Testis (tissue), 5 donors: ENCODE measurements at places on chromosomes 4 and X. TPM values are rescaled to one million over a fixed set of nuclear protein-coding genes. Genes with fewer than 3 reads are reported as not detected.

DNA sequence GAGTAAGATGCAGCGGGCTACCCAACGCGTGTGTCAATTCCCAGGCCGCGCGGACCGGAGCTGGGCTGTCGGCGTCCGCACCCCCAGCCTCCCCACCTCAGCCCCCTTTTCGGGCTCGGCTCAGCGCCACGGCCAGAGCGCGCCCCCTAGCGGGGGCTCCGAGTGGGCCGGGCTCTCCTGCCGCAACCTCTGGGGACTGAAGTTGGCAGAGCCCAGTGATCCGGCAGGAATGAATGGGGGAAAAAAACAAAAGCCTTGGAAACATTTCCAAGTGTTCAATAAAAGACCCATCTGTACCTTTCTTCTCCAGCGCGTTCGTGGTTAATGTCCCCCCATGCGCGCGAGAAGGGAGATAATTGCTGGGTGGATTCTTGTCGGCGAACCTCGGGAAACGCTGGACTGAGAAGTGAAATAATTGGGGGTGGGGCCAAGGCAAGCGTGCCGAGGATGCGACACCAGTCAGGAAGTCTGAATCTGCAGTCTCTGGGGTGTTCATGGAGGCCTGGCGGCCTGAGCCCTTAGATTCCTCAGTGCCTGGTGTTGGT, 5.2 kb upstream of the ARX start:
- no peak for DNase-seq

DNA sequence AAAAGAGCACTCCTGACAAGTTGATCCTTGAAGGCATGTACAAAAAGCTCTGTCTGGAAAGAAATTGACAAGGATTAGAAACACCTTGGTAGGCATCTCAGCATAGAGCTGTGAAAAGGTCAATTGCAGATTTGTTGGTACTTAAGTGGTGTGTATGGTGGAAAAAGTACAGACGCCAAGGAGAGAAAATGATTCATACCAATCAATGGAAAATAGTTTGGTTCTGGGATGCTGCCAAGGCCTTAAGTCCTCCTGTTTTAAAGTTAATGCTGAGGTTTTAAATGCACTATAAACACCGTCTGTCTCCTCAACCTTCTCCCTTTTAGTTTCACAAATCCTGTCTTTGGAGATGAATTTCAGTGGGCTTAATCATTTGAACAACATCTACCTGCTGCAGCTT, 524.1 kb downstream of the IL15 start:
- DNase-seq: no peak

DNA sequence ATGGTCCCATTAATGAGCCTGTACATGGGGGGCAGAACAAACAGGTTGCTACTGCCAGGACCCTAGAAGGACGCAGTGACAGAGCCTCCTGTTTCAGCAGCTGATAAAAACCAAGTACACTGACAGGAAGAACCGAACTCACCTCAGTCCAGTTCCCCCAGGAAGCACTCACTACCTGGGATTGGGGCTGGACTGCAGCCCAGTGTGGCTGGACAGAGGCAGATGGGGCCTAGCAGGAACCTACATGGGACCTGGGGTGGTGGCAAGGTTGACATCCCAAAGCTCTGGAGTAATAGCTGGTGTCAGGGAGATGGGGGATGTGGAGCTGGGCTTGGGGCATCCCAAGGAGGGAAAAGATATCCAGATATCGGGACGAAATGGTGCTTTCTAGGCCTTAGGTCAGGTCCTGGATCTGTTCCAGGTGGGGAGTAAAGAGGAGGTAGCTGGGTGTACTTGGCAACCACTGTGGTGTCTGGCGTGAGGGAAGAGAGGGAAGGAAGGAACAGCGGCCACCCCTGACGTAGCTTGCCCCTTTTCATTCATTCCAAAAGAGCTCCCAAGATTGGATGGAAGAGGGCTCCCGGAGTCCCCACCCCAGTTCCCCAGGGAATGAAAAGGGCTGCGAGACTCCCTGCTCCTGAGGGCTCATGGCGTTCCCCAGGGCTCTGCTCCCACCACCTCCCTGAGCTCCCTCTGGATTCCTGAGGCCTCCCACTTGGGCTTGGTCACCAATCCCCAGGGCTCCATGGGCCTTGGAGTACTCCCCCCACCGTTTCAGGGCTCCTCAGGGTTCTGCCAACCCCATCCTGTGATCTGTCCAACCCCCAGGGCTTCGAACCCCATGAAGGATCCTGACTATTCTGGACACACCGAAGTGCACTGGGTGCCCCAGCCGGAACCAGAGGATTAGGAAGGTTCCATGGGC, 4.5 kb downstream of the EMD start:
- DNase-seq: no peak

DNA sequence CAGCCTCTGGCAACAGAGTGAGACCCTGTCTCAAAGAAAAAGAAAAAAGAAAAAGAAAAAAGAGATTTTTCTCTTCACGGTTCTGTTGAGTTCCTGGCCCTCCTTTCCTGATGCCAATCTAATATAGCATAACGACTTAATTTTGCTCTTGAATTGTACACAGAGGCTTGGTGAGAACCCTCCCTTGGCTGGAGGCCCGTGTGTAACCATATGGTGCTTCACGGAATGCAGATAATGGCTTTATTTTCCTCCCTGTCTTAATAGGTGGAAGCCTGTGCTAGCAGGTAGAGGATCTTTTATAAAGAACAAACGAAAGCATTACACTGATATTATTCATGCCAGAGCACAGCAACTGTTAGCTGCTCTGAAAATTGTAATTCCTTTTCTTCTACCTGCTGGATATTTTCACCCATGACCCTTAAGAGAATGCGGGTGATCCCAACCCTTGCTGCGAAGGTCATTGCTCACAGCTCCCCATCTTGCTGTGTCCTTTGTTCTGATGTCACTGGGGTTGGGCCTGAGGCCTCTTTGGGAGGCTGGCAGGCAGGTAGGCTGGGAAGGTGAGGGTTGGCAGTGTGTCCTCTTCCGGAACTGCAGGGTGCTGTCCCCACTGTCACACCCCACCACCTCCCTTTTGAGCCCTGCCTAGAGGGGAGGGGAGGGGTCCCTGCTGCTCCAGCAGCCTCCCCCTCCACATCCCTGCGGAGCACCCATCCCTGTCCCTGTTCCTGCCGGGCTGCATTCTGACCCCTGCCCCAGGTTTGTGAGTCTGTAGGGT, 83.8 kb upstream of the STOX2 start:
- DNase-seq: no peak

GRCh38 chrX:63675716-63676115, 109.3 kb downstream of the ARHGEF9 start:
- no peak for DNase-seq

DNA sequence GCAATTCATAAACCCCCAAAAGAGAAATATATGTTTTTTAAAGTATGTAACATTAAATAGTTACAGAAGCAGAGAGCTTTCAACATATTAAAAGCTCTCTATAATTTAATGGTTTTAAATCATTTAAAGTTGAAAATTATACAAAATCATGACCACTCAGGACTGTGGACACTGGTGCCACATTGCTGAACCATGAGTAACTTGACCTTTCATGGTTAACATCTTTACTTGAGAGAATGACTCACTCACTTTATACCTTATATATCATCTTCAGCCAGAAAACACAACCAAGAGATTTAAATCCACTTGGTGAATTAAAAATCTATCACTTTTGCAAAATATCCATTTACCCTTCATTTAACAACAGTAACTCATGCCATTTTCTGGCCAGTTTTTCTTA, 584.3 kb upstream of the SMIM31 start:
- DNase-seq: no peak

DNA sequence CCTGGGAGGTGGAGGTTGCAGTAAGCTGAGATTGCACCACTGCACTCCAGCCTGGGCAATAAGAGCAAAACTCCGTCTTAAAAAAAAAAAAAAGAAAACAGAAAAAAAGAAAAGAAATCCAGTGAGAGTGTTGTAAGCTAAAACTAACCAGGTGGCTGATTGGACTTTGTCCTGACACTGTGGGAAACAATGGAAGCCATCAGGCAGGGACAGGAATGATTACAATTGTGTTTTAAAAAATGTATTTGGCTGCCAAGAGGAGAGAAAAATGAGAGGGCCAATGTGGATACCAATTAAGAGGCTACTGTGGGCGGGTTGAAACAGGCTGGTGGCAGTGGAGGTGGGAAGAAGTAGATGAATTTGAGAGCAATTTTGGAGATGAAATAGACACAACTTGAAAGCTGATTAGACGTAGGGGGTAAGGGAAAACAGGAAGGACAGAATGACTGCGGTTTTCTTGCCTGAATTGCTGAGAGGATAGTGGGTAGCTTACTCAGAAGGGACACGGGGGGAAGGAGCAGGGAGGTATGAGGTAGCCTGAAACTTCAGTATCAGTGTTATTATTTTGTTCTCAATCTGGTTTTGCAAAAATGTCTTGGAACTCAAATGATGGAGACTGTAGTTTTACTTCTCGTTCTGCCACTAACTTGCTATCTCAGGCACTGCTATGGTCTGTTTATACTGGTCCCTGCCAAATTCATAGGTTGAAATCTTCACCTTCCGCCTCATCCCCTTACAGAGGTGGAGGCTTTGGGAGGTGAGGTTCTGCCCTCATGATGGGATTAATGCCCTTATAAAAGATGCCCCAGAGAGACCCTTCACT, 45.6 kb upstream of the CHRNA9 start:
- DNase-seq: no peak

The MAGEA8 gene
- 2.0 TPM for total RNA-seq

The VSIG4 gene
- total RNA-seq: 19.9 TPM

DNA sequence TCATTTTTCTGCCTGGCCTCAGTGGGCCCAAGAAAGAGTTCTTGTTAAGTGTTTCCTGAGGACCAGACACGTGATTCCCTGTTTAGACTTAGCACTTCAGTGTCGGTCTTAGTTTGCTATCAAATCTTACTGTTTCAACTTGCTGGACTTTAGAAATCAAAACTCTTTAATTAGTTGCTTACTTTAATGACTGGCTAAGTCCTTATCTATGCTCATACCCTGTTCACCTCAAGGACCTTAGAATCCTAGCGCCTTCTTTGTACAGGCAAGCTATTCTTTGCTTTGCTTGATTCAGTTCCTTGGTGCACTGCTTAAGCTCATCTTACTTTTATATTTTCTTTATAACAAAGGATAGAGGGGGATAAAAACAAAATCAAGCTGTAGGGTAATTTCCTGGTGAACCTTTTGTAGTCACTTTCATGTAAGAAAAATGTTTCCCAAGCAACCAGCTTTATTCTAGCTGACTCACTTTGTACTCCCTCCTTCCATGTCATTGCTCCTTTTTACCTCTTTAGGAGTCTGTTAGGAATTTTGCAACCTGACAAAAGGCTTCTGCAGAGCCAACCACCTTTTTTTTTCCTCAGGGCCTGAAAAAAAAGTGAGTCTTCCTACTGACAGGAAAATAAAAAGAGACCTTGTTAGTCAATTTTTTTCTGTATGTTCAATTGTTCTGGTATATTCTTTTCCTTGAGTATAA, 14.7 kb downstream of the WDR44 start:
- no peak for DNase-seq

The P2RY10 gene
- not detected for total RNA-seq

DNA sequence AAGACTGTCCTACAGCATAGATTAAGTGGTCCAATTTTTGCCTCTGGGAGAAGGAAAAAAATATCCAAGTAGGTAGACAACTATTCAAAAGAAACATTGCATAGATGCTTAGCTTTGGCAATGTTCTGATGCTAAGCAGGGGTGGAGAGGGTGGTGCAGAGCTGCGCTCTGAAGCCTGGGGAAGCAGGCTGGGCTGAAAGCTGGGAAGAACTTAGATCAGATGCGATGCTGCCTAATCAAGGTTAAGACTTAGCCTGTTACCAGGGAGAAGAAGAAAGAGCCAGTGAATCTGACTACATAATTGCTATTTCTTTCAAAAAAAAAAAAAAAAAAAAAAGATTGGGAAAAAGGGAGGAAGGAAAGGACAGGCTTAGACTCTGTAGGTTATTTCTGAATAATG, 89.0 kb upstream of the SCOC start:
- no peak for DNase-seq

- DNase-seq: no peak
Observed at GRCh38 chr4:138405934-138406567, 163.9 kb upstream of the SLC7A11 start.

GRCh38 chr4:147714575-147715401, 17.1 kb upstream of the ARHGAP10 start:
- DNase-seq: no peak

DNA sequence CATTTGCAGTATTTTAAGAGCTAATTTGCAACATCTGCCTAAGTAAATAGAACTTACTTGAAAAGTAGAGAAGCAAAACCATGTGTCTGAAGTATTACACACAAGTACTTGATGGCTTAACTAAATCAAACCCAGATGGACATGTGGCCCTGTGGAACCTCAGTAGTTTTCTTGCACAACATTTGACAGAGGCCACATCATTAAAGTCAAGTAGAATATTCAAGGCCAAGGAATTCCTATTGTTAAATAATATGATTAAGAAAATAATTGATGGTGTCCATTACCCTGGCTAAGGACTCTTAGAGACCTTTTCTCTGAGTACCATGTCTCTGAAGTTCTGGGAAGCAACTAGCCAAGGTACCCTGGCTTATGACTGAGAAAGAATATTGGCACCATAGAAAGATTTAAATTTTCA, 135.4 kb upstream of the OTUD4 start:
- no peak for DNase-seq

- DNase-seq: no peak
Observed at GRCh38 chr4:32735856-32736590, 2015.9 kb downstream of the PCDH7 start.

The F8 gene
- 25.0 TPM for total RNA-seq

GRCh38 chr4:185738038-185738552, 73.9 kb downstream of the SORBS2 start:
- no peak for DNase-seq

The SETD7 gene
- total RNA-seq: 66.5 TPM

DNA sequence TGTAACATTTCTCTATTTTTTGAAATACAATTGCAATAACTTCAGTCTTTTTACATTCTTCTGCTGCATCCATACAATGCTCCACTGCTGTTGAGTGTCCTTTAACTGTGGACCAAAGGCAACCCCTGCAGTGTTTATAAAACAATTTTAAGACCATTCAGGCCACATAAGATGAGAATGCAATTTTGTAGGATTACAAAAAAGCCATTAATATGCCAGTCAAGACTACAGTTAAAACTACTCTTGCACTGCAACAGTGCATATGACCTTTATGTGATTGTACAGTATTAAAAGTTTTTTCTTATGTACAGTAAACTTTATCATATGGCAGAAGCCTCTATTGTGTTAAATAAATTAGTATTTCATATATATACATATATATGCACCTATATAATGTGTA, 55.7 kb upstream of the ATOH1 start:
- DNase-seq: no peak

GRCh38 chr4:154569028-154569427, 6.2 kb downstream of the FGB start:
- DNase-seq: no peak

The MAP7D2 gene
- 19.5 TPM for total RNA-seq

DNA sequence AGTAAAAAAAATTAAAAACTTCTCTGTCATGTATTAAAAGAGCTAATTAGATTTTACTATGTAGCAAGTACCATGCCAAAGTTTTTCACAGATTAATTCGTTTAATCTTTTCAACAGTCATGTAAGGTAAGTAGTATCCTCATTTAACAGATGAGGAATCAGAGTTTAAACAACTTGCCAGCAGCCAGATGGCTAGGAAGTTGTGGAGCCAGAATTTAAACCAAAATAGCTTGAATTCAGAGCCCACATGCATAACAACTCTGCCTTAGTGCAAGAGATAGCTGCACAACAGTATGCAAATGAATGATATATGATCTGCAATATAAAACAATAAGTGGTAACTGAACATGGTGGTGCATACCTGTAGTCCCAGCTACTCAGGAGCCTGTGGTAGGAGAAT, 75.3 kb downstream of the NAP1L3 start:
- DNase-seq: no peak

GRCh38 chrX:134649770-134650169, 8.5 kb downstream of the PLAC1 start:
- DNase-seq: no peak
